Natural killer cell treated with Interleukin-12 subunit alpha and Interleukin-12 subunit beta and Interleukin-15 and Interleukin-18, amount 100 ng/mL, for 72 hours (primary cell): ENCODE measurements at places on chromosomes 16 and 17.

- no peak for DNase-seq
Measured at GRCh38 chr16:80253741-80254140, 287.1 kb upstream of the DYNLRB2 start.

GRCh38 chr16:72850853-72851252 is 197.1 kb downstream of the ZFHX3 start:
- DNase-seq, result no peak

- no peak for DNase-seq
Measured at GRCh38 chr17:1188812-1189504, 9.2 kb upstream of the ABR start.

DNA sequence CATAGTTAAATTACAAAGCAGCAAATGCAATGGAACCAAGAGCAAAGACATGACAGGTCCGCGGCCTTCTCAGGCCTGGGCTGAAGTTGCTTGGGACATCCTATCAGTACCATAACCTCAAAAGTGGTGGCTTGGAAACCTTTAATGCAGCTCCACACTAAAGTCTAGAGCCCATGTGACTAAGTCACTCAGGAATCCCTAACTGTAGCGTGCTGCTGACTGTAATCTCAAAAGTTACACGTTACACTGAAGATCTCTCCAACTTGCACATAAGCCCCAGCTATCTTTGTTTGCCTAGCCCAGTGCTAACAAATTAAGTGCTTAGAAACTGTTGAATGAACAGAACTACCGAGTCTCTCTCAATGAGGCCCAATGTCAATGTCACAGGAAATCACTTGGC is 27.8 kb downstream of the NUP88 start:
- DNase-seq, result no peak

DNA sequence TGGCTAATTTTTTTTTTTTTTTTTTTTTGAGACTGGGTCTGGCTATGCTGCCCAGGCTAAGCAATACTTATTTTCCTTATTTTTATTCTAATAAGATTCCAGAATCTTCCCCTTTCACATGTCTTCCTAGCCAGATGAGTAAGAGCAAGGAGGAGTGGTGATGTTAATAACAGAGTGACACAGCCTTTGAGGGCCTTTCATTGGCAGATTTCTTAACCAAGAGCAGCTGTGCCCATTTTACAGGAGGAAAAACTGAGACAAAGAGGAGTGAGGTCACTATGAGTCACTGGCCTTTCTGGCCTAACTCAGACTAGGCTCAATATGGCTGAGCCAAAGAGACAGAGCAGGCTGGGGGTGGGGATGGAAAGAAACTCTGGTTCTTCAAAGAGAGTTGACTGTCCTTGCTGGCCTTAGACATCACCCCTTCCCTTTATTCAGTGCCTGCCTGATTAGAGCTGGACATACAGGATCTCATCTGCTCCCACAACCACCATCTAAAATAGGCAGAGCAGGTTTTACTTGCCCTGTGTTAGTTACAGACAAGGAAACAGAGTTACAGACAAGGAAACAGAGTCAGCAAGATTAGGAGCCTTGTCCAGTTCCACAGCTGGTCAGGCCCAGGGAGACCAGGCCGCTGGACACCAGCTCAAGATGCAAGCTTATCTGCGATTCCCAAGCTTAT is 50.0 kb upstream of the TOB1 start:
- DNase-seq, result no peak

DNA sequence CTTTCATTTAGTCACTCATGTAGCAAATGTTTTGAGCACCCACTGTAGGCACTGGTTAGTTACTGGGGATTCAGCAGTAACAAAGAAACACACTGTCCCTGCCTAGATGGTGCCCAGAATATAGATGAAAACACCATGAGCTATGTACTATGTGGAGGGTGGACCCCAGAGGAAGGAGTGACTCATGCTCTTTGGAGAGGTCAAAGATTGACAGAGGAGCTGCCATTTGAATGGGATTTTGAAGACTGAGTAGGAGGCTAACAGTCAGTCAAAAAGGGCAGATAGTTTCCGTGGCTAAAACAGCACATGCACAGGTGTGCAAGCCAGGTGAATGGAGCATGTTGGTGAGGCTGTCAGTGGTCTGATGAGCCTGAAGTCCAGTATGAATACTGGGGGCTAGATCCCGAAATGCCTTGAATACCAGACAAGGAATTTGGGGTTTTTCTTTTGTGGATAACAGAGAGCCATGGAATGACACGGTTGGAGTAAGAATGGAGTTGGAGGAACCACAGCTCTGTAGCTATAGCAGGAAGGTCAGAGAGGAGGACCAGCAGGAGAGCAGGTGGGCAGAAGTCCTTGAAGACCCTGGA is 6.1 kb downstream of the IL21R start:
- DNase-seq, result no peak

- no peak for DNase-seq
Measured at GRCh38 chr17:38428112-38428642, at the start of gene ARHGAP23. Gene ARHGAP23, plus strand, starts transcription at chr17:38428464. Its CDS starts 22 bp downstream, at chr17:38428486.

DNA sequence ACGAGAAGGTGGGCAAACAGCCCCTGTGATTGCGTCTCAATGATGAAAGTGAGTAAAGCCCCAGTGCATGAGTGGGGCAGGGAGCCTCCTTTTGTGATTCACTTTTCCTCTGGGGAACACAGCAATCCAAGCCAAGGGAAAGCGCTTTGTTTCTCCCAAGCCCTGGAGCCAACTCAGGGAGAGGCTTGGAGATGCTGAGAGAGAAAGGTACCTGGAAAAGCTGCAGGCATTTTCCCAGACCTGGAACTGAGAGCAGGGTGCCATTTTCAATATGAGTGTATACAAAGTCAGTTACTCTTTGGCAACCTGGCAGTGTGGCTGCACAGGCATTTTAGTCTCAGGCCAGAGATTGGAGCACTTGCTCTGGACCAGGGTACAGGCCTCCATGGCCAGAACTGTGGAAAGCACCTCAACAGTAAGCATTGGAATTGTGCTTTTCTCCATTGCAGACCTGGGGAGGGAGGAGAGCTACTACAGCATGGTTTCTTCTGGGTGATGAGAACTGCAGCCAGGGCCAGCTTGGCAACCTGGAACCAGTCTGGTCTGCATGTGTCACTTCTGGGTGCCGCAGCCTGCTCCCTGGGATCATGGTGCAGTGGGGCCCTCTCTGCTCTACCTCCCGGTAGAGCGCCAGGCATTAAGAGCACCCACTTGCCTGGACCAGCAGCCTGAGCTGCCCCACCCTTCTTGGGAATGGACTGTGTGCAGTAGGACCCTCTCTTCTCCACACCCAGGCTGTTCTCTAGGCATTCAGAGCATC is 89.0 kb upstream of the CDH5 start:
- DNase-seq, result no peak

DNA sequence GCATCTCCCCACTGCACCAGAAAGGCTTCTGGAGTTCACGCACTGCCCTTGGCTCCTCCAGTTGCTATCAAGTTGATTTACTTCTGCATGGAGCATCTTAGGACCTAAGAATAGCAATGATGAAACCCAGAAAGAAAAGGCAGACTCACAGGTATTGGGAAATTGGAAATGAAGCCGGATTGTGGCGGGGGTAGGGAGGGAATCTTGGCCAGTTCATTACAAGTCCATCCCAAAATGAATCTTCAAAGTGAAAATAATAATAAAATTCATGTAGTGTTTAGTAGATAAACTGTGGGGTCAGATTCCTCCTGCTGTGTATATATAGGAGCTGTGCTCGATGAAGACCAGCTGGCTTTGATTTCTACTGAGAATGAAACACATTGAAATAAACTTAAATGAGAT is 33.7 kb downstream of the TEKT3 start:
- no peak for DNase-seq

DNA sequence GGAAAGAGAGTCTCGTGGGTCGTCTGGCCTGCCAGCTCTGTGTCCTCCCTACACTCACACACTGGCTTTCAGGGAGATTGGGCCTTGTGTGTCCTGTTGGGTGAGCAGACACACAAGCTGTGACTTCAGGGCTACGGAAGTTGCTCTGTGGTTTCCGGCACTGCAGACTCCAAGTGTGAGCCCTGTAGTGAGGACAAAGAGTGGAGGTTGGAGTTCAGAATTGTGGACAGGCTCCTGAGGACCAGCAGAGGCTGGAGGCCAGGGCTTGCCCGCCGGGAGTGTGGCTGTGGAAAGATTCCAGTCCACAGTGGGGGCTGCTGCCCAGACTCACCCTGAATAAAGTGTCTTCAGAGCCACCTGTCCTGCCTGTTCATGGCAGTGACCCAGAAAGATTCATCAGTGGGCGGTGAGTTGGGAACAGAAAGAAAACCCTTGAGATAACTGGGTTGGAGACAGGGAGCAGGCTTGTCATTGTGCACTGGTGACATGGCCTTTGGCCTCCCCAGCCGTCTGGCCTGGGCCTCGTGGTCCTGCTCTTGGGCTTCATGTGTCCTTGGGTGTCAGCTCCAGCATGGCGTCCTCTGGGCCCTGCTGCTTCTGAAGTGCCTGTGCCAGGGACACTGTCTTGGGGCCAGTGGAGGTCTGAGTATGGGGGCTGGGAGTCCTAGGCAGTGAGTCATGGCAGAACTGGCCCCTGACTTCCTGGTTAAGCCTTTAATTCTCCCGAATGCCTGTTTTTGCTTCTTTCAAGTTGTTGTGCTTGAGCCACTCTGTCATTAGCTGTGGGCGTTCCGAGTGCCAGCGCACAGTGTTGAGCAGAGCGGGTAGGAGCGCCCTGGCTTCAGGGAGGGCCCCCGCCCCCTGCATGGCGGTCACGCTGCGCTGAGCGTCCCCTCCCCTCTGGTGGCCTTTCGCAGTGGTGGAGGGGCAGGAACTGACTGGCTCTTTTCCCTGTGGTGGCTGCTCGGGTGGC is 19.9 kb upstream of the ZNF750 start:
- DNase-seq, result no peak

- DNase-seq, result no peak
Measured at GRCh38 chr17:70074956-70075355, at the start of gene KCNJ16. Gene KCNJ16, plus strand, starts transcription at chr17:70075225. Its CDS starts 56,863 bp downstream, at chr17:70132088.

DNA sequence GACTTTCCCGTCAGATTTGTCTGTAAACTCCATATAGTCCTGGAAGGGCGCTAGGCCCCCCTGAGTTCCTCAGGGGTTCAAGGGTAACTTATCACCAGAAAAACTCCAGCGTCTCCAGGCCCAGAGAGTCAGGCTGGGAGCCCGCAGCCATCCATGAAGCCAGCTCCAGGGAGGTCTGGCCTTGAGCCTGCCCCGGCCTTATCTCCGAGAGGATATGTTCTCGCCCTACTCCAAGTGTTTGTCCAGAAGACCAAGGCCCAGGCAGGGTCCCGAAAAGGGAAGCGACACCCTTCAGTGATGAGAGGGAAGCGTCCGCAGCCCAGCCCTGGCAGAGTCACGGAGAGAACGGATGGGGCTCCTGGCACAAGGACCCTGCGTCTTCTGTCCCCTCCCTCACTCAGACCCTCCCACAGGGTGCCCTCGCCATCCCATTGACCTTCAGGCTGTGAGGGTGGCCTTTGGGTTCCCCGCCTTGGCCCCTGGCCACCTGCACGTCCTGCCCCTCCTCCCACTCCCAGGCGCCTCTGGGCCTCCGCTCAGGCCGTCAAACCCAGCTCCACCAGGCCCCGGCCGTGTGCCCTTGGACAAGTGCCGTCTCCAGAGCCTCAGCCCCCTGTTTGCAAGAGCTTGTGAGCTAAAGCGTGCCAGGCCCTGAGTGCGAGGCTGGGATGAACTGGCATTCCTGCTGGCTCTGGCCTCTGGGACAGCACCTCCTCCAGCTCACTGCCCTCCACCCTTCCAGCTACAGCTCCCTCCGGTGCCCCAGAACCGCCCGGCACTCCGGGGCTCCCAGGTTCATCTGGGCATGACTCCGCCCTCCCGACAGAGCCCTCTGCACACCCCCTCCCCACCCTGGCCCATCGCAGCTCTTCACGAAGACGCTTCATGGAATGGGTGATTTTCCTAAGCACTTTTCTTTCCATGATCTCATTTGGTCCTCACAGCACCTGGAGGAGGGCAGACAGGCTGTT is 83.4 kb downstream of the ZDHHC7 start:
- no peak for DNase-seq

DNA sequence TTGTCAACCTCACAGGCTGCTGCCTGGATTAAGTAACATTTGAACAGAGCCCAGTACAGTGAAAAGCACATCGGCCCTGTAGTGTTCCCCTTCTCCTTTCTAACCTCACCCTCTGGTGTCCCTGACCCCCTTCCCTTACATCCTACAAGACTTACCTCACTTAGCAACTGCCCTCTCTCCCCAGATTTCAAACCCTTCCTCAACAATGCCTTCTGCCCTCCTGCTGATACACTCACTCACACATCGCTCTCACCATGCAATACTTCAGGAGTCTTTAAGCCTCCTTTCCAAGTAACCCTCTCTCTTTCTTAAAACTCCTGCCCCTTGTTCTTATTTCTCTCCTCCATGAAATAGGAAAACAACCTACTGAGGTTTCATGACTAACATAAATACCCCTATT is 17.8 kb downstream of the ZZEF1 start:
- no peak for DNase-seq

DNA sequence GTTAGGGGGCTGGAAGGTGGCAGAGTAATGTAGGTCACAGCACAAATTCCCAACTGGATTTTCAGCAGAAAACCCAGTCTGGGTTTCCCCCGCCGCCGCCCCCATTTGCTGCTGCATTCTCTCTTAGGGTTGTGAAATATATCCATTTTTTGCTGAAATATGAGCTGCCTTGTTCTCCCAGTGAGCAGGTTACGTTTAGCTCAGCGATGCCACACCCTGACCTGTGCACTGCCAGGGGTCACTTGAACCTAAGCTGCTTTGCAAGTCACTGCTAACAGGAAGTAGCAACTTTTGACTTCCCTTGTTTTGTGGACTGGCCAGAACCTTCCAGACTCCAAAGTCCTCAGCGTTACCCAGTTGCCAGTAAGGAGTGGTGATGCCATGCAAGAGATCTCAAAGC is 274.1 kb downstream of the CPPED1 start:
- DNase-seq, result no peak

GRCh38 chr17:1746975-1747543 is 4.4 kb downstream of the SERPINF2 start:
- DNase-seq, result peak; percentile 54

DNA sequence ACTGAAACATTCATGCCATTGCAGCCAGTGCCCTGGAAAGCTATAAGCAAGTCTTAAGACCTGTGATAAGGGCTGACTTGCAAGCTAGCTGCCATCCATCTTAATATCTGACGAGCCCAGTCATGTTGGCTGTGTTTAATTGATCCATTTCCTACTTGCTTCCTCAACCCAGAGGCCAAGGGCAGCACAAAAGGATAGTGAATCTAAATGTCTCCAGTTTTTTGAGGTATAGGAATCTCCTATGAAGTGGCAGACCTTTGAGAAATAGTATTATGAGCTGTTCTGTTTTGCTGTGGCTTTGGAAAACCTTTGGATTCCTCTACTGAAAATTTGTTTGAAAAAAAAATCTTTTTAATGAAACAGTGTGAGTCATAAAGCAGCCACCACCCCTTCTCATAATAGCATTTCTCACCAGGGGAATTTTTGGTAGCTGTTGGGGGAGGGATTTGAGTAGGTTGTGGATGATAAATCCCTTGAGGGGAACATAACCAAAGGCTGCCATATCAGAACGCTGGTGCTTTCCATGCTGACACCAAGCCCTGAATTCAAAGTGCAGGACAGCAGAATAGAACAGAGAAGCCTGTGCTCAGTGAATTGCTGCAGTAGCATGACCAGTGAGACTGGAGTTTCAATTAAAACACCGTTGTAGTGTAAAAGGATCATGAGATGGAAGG is 12.9 kb downstream of the ZNRF1 start:
- DNase-seq, result peak; percentile 82
